ENCODE measurements at places on chromosomes 16 and 17. TPM values are rescaled to one million over a fixed set of nuclear protein-coding genes. Genes with fewer than 3 reads are reported as not detected.

Gene TBX4
- 0.27 TPM for total RNA-seq

DNA sequence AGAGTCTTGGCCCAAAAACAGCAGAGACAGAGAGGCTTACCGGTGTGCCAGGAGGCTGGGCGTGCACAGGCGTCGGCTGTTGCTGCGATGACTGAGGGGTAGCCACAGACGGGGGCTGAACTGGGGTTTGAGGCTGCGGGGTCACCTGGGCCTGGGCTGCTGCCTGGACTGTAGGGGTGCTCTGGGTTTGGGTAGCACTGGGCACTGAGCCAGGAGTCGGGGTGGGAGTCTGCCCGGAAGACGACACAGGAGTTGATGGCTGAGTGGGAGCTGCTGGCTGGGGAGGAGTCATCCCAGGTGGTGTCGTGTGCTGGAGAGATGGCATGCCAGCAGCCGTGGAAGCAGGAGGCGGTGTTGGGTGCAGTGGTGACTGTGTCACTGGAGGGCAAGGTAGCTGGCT is 53.2 kb upstream of the TRAP1 start:
- DNase-seq, result no peak

Gene C1QL1
- total RNA-seq, result 1.3 TPM

GRCh38 chr17:46777943-46778915 is 40.3 kb downstream of the WNT3 start:
- peak; percentile 57 for DNase-seq

DNA sequence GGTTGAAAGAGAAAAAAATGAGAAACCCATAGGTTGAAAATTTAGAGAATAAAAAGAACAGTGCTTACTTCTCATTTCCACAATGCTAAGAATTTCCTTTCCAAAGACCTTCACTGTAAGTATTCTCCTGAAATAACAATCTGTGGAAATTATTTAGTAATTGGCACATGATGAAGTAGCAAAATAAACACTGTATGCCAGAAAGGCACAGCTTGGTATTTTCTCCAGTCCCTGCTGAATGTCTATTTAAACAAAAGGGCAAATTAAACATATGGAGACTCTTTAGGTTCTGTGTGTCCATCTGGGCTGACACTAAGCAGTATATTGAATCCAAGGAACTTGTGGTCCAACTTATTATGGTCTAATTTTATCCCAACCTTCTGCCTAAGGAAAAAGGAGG is 46.1 kb downstream of the CHCT1 start:
- DNase-seq, result no peak

DNA sequence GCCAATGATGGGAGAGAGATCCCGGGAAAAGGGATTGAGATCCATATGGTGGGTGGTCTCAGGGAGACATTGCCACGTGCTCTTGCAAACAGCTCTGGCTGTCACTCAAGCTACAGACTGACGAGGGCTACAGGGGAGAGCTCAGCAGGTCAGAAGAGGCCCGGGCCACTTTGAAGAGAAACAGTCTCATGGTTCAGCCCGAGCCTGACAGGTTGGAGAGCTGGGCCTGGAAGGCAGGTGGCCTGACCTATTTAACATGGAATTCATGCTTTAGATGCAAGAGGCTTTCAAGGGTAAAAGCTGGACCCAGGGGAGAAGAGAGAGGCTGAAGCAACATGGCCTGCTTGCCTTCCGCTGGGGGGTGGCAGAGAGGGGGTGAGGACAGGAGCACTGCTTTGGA is 81.0 kb upstream of the BRD7 start:
- no peak for DNase-seq

- DNase-seq, result no peak
Observed at GRCh38 chr16:46748775-46749705, 896 bp upstream of the MYLK3 start.

- DNase-seq, result no peak
Observed at GRCh38 chr17:37068266-37068665, 119.5 kb downstream of the AATF start.

GRCh38 chr16:2009164-2009711 is 383 bp downstream of the ZNF598 start:
- no peak for DNase-seq

Gene ZKSCAN2
- 4.9 TPM for total RNA-seq

GRCh38 chr16:13136901-13137300 is 235.5 kb downstream of the SHISA9 start:
- DNase-seq, result no peak

GRCh38 chr16:73997971-73998370 is 298.6 kb upstream of the PSMD7 start:
- DNase-seq, result no peak

DNA sequence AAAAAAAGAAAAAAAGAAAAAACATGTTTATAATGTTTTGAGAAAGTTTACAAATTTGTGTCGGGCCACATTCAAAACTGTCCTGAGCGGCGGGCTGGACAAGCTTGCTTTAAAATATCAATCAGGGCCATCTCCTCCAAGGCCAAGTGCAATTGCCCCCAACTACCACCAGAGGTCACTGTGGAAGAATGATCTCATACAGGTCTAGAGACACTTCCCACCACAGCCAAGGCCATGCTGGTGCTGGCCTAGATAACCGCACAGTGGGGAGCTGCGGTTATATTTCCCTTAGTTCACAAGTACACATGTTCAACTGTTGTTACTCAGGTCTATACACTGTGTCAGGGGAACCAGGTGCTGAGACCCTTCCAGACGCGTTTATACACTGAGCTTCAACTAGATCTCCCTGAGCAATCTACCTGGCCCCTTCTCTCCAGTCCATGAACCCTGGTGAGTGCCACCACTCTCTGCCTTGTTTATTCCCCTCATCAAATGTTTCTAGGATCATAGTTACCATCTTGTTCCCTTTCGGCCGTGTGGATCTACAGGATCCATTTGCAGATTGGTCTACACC is 83.8 kb upstream of the CCL2 start:
- DNase-seq, result no peak

GRCh38 chr17:57730026-57730701 is 14.9 kb downstream of the CCDC182 start:
- DNase-seq, result no peak

- no peak for DNase-seq
Observed at GRCh38 chr17:59366773-59367656, 35.6 kb downstream of the YPEL2 start.

Gene KIFC3
- 69.7 TPM for total RNA-seq

GRCh38 chr16:69773260-69773947 is 11.3 kb downstream of the WWP2 start:
- no peak for DNase-seq

Gene FMNL1
- 51.7 TPM for total RNA-seq

DNA sequence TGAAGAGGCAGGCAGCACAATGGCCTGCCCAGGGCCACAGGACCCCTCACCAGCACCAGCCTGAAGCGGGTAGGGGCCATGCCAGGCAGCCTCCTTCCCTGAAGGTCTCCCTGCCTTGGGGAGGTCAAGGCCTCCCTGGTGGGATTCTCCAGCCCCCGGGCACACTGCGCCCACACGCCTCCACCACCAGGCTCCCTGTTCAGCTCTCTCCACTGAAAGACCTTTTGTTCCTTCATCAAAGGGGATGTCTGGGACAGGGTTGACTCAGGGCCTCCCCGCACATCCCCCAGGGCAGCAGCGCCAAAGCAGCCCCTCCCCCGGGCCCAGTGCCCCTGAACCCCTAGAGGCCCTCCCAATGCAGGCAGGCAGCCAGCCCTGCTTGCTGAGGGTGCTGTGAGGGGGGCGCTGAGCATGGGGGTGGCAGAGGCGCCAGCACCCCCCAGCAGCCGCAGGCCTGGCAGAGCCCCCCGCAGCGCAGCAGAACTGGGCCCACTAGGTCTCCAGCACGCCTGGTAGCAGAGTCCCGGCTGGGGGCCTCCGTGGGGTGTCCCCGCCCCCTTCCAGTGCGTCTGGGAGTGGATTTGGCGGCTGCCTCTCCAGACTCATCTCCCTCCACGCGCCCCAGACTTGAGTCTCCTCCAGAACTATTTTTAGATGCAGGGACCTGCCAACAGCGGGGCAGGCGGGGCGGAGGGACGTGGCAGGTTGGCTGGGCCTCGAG is 13.1 kb downstream of the BCAR1 start:
- DNase-seq, result peak; percentile 93

Gene KDM6B
- total RNA-seq, result 28.2 TPM

- no peak for DNase-seq
Observed at GRCh38 chr16:9054460-9054859, 37.0 kb upstream of the HAPSTR1 start.

GRCh38 chr16:74450236-74450635 is 29.0 kb upstream of the CLEC18B start:
- no peak for DNase-seq

- DNase-seq, result no peak
Observed at GRCh38 chr16:7839568-7839967, 506.9 kb downstream of the RBFOX1 start.

DNA sequence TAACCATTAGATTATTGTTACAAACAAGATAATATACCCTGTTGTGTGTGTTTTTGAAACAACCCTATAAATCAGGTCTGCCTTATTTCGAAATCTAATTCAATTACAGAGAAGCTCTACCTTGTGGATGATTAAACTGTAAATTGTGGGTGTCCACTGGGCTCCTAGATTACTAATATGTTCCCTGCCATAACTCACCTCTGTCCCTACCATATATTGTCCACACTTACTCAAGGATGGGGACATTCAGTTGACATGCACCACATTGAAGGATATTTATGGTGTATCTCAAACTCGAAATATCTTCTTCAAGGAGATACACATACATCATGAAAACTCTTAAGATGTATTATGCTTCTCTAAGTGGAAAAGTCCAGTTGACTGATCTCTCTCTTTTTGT is 617.6 kb upstream of the EEF2KMT start:
- DNase-seq, result no peak

DNA sequence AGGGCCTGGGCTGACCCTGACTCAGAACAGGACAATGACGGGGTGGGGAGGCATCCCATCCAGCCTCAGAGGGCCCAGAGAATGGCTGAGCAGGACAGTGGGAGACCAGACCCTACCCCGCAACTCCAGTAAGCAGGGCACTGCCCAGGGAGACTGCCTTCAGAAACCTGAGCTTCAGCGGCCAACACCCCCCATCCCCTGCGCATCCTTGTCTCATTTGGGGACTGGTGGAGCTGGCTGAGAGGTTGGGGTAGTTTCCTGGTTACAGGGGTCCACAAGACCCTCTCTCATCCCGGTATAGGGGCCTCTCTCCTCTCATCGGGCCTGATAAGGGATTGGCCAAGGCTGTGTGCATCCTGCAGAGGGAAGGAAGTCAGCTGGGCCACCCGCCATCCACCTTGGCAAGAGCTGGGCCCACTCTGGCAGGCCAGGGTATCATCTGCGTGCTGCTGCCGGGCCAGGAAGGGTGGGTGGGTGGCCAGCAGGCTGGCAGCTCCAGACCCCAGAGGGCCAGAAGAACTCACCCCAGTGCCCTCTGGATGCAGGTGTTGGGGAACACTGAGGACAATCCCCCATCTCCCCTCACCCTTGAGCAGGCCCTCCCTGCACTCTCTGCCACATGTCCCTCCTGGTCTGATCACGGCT is 229.1 kb downstream of the KATNIP start:
- peak; percentile 69 for DNase-seq

DNA sequence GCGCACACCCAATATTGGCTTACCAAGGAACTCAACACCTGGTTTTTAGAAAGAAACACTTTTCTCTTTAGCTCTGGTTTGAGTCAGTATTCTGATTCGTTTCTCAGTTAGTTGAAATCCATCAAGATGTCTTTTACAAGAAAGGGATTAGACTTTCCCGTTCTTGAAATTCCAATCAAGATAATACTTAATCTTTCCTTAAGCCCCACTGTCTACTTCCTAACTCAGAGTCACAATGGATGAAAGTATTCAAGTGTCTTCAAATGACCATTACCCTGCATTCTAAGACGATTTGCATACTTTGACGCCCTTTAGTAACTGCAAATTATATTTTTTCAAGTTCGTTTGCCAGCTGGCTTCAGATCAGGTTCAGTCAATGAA is 189.8 kb downstream of the USP22 start:
- no peak for DNase-seq

DNA sequence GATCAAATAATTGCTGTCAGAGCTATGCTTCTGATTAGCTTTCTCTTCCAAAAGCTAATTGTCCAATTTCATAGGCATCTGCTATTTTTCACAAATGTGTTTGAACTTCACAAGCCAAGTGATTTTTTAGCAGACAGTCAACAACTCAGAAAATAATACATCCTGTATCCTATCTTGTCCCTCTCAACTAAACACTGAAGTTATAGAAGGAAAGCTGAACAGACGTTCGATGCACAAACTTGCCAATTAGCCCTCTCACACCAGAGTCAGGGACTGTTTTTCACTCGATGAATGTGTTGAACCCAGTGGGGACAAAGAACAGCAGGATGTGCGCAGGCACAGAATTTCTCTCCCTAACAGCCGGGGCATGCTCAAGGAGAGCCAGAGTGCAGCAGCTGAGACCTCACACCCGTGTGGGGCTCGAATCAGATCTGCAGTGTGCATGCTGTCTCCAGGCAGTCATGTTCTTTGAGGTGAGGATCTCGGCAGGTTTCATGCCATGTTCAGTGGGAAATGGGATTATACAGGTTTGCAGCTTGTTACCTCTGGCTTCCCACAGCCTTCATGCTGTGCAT is 246.7 kb upstream of the SDK2 start:
- no peak for DNase-seq

DNA sequence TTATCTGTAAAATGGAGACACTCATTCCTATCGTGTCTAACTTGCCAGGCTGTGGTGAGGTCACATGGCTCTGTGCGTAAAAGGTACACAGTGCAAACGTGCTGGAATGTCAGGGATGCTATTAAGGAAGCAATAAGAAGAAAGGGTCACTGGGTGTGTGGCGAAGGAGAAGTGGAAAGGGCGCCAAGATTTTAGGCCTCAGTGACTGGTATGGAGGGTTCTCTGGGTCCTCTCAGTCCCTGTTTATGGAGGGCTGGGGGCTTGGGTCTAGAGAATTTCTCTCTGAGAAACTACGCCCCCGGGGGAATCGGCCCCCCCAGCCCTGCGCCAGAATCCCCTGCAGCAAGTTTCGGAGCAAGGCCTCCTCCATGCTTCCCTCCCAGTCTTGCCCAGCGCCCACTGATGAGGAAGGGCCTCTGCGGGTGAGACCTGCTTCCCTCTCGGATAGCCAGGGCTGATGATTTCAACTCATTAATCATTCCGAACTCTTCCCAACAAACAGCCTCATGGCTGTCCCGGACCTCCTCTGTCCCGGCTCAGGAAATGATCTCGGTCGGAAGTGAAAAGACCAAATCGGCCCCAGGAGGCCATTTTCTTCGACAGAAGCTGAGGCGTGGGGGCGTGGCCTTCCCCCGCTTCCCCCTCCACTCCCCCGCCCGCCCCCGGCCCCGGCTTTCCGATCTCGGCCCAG is 1.2 kb upstream of the HEXIM1 start:
- DNase-seq, result peak; percentile 63

Gene ITGAL
- total RNA-seq, result 13.8 TPM

DNA sequence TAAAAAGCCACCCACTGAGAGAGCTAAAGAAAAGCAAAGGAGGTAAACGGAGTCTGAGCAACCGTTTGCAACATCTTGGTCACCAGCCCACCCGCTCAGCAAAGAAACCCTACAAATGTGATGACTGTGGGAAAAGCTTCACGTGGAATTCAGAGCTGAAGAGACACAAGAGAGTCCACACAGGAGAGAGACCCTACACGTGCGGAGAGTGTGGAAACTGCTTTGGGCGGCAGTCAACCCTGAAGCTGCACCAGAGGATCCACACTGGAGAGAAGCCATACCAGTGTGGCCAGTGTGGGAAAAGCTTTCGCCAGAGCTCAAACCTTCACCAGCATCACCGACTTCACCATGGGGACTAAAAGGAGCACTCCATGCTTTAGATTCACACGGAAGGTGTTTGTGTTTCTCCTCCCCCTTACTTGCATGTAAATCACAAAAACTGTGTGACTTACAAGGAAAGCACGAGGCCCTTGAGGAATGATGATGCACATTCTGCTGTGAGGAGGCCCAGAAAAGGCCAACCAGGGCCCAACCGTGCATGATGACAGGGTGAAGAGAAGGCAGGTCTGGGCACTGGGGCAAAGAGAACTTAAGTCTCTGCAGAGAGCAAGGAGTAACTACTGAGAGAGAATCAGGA is 7.7 kb downstream of the ZNF174 start:
- no peak for DNase-seq
